ENCODE measurements at places on chromosomes 12 and 14.

GRCh38 chr12:120775862-120776552, 50.4 kb downstream of the ACADS start:
- no peak for DNase-seq

- DNase-seq = no peak
These were observed 142.7 kb downstream of the ALX1 start for GRCh38 chr12:85422762-85423161.

- no peak for DNase-seq
These were observed 28.0 kb upstream of the GARIN6 start for GRCh38 chr12:99619389-99620158.

DNA sequence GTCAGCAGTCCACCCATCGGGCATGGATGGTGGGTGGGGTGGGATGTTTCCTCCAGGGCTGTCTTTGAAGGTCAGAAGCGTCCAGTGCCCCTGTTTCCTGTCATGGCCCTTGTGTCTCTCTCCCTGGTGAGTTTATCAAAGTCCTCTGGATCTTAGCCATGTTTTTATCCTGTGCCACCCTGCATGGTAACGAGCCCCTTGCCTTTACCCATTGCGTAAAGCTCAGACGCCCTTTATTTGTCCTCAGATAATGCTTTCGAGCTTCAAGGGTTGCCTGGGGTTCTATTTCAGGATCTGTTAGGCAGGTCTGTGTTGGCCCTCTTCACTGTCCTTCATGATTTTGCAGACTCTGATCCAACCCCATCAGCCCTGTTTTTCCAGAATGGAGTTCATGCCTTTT, 172.9 kb downstream of the TSPAN9 start:
- DNase-seq = no peak

GRCh38 chr12:38056701-38057689, 259.6 kb upstream of the ALG10B start:
- DNase-seq = no peak

DNA sequence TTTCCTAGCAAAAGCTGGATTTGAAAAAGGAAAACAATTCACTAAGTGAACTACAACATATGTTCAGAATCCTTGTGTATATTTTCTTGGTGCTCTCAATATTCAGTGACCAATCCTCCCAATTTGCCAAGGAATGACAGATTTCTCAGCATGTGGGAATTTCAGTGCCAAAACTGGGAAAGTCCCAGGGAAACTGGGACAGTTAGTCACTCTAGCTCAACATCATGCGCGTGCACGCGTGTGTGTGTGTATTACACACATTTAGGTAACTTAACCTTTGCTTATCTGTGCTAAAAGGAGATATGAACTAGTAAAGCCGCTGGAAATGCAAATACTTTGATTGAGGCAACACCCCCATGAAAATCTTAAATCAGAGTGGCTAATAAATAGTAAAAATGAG, 26.1 kb upstream of the SLC6A13 start:
- no peak for DNase-seq

- no peak for DNase-seq
These were observed 7.5 kb upstream of the KRT1 start for GRCh38 chr12:52687497-52688385.
